ENCODE measurements at places on chromosomes 11 and 22.

GRCh38 chr11:116960930-116961329 lies 123.5 kb upstream of the APOA1 start:
- no peak for DNase-seq

- no peak for DNase-seq
These were observed 189.5 kb downstream of the PGR start for GRCh38 chr11:100940111-100940510.

DNA sequence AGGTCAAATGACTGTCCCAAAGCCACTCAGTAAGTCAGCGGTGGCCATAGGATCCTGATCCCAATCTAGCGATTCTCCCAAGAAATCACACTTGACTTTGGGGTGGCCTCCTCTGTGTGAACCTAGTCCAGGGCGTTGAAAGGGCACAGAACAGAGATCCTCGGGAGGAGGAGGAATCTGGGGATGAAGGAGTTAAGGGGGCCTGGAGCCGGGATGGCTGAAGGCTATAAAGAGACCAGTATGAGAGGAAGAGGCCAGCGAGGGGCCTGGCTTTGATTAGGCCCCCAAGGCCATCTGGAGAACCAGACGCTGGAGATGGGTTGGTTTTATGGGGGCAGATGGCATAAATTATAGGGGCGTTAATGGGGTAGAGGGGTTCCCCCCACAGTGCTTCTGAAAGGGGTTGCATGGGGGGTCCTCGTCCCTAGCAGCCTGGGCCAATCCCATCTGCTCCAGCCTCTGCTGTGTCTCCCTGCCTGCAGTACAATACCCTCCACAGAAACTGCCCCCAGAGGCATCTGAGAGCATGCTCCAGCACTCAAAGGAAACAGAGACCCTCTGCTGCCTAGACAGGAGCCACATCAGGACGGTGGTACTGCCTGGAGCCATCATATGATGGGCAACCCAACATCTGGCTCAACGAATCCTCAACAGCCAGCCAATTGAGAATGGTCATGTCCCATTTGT lies 35.2 kb upstream of the TRIM29 start:
- DNase-seq = no peak

DNA sequence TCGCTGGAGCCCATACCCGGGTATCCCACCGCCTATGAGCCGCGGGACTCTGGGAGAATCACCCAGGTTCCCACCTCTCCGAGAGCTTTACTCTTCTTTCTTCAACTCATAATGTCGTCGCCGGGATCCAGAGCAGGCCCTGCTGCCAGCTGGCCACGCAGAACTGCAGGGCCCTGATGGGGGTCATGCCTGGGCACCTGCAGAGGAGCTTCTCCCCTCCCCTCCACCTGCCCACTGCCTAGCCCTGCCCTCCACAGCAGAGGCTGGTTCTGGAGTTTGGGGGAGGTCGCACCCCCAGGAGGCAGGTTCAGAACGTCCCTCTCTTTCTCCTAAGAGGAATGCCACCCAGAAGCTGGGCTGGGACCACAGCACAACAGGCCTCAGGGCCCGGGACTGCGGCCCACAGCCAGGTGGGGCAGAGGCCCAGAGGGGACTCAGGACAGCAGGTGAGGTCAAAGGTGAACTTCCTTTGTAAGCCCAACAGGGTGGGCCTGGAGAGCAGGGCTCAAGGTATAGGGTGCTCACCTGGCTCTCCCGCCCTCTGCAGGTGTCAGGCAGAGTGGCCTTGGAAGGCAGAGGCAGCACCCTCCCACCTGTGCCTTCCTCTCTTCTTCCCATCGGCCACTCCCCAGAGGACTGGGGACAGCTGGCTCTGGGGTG lies 1.9 kb downstream of the SLC25A45 start:
- no peak for DNase-seq

GRCh38 chr11:94671553-94672366 lies 96.4 kb upstream of the AMOTL1 start:
- no peak for DNase-seq

DNA sequence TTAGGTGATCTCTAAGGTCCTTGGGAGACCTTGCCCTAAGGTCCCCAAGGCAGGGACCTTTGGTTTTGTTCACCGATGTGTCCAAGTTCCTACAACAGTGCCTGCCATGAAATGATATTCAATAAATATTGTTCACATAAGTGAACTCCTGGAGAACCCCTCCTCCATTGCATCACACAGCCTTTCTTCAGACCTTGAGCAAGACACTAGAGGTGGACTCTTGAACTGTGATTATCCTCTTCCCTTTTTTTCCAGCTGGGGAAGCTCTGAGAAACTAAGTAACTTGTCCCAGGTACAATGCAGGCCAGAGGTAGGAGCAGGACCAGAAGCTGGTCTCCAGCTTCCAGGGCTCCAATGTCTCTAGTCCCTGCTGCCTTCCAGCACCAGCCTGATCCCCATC lies 76.6 kb upstream of the LMO1 start:
- DNase-seq = no peak

- no peak for DNase-seq
These were observed 267.2 kb upstream of the SYN3 start for GRCh38 chr22:33325232-33326004.

DNA sequence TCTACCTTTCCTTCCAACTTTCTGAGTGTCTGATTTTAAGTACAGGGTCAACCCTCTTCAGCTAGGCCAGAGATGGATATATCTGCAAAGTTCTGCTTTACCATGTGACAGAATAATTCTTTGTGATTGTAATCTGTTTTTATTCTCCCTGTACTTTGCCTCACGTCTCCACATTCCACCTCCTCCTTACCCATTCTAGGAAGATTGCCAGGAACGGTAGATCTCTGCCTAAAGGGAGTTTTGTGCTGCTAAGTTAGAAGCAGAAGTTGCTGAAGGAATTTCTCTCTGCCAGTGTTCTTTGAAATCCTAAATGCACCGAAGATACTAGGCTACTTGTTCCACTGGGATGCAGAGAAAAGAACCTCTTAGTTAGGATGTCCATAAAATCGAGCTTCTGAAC lies 20.7 kb upstream of the FAM181B start:
- no peak for DNase-seq

- no peak for DNase-seq
These were observed 101.9 kb upstream of the OR4B1 start for GRCh38 chr11:48114740-48115139.

- no peak for DNase-seq
These were observed 59.9 kb upstream of the C11orf87 start for GRCh38 chr11:109362059-109362458.

GRCh38 chr11:27353593-27354358 lies 9.2 kb downstream of the CCDC34 start:
- DNase-seq = no peak

DNA sequence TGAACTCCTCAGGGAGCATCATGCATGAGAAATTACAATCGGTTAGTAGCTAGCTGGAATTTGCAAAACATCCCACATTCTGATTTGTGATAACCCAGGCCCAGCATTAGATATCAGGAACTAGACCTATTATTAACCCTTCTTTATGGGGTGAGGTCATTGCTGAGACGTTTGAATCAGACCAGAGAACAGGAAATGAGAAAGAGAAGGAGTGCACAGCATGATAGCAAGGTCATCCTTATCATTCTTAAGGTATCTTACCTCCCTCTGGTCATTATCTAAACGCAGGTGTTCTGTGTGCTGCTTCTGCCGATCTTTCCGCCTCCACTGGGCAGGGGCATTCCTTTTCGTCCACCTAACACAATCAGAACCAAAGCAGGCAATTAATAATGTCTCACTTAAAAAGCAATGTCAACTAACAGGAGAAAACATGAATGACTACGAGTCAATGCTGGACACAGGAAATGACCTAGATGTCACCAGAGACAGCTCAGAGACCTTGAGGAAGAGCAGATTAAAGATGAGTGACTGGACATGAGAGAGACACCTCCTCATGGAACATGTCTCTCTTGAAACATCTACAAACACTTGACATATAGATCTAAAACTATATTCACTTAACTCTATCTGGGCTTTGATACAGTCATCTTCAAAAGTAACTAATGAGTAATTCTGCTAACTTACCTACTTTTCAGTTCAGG lies 78.3 kb upstream of the SCUBE2 start:
- DNase-seq = no peak

- no peak for DNase-seq
These were observed 148.3 kb upstream of the POU2AF2 start for GRCh38 chr11:111097191-111097590.

DNA sequence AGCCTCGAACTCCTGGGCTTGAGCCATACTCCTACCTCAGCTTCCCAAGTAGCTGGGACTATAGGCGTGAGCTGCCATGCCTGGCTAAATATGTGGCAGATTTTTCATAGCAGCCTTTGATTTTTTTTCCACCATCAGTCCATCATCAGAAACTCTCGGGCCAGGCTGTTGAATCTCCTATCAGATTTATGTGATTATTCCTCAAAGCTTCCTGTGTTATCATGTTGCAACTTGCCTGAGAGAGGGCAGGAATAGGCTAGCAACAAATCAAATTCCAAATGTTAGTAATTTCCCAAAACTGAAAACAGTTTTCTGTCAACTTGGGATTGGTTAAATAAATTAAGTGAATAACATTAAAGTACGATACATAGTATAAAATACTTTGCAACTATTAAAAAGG lies 3.4 kb downstream of the LRRC51 start:
- DNase-seq = no peak
